ENCODE measurements at places on chromosomes 3 and 15.
A peak's percentile ranks its signal among the peaks of the same experiment; 100 is the strongest.

- DNase-seq = peak; percentile 33
Measured at GRCh38 chr15:70474471-70475406, 288.6 kb downstream of the UACA start.

DNA sequence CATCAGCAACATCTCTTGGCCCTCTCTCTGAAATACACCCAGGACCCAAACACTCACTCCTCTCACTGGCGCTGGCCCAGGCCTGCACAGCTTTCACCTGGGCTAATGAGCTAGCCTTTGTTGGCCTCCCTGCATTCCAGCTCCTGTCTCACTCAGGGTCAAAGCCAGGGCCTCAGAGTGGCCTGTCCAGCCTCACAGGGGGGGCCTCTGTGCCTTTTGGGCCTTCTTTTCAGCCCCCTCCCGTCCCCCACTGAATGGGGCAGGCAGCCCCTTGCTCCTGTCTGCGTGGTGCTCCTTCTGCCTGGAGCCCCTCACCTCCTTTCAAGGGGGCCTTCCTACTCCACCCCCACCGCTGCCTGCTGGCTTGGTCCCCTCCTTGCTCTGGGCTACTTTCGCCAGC is 59.0 kb upstream of the PRR23E start:
- no peak for DNase-seq

GRCh38 chr3:184327171-184327570 is 10.2 kb upstream of the FAM131A start:
- no peak for DNase-seq

- no peak for DNase-seq
Measured at GRCh38 chr3:28978092-28978491, 302.8 kb upstream of the RBMS3 start.

DNA sequence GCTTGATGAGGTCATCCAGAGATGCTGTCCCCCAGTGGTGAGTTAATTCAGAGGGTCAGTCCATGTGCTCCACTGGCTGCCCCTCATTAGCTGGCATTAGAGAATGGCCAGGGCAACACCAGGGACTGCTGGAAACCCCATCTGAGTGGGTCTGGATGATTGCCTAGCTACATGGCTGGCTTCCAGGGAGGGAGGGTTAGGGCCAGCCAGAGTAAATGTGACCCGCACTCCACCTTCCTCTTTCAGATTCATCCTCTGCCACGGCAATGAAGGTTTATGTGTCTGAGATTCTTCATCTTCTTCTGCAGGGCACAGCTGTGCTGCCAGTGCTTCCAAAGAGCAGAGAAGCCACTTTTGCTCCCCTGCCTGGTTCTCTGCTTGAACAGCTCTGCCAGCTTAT is 391.9 kb downstream of the OCA2 start:
- no peak for DNase-seq

DNA sequence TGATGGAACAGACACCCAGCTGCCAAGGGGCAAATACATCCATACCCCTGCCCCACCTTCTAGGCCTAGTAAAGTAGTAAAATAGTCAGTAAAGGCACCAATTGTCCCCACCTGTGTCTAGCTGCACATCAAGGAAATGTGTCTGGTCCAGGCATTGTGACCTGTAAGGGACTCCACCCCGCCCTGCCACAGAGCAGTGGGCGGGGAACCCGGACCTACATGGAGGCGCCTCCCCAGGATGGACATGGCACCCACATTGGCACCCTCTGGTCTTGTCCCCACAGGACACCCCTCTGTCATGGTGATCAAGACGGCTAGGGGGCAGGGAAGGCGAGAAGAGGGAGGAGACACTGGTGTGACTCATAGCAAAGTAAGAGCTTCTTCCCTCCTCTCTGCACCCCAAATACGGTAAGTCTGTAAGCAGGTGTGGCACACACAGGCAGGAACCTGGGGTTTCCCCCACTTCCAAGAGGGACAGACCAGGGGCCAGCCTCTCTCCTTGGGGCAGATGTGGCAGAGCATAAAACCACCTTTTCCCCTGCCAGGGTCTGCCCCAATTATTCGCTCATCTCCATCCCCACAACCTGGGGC is 13.5 kb upstream of the LINGO1 start:
- DNase-seq = no peak

DNA sequence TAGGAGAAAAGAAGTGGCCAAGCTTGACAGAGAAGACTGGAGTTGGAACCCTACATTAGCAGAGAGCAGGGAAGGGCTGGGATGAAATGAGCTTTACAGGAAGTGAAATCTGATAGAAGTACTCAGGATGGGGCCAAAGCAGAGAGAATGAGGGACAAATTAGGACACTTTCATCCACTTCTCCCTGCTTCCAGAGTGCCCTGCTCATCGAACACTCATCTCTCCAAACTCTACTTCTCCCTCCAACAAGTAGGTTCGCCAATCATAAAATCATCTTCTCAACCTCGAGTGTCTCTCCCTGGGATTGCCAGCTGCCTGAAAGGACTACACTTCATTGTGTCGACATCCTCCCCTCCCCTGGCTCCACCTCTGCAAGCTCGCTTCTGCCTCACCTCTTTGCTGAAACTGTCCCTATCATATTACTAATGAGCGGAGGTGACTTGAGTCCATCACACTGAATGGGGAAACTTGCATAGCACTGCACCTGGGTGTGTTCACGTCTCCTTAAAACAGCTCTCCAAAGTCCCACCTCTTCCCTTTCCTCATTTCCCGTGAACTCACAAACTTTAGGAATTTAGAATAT is 365.8 kb downstream of the FOXP1 start:
- DNase-seq = no peak

- DNase-seq = no peak
Measured at GRCh38 chr3:10337323-10338163, 16.6 kb upstream of the SEC13 start.

DNA sequence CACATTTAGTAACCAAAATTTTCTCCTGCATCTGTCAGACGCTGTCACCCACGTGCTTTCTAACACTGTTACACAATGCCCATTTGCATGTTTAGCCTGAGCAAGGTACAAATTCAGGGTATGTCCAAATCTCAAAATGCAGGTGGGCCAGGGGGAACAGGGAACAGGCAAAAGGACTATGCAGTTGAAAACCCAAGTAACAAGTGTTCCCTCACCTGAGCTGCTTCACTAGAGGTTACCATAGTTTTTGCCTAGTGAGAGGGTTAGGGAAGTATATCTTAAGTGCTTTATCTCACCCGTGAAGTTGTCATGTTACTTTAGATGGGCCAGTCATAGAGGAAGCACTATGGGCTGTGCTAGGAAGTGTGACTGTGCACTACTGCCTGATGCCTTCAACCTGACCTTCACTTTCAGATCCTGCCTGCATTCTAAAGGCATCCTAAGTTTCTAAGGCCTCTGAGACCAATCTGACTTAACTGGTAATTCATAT is 6.0 kb upstream of the TMEM87A start:
- no peak for DNase-seq

DNA sequence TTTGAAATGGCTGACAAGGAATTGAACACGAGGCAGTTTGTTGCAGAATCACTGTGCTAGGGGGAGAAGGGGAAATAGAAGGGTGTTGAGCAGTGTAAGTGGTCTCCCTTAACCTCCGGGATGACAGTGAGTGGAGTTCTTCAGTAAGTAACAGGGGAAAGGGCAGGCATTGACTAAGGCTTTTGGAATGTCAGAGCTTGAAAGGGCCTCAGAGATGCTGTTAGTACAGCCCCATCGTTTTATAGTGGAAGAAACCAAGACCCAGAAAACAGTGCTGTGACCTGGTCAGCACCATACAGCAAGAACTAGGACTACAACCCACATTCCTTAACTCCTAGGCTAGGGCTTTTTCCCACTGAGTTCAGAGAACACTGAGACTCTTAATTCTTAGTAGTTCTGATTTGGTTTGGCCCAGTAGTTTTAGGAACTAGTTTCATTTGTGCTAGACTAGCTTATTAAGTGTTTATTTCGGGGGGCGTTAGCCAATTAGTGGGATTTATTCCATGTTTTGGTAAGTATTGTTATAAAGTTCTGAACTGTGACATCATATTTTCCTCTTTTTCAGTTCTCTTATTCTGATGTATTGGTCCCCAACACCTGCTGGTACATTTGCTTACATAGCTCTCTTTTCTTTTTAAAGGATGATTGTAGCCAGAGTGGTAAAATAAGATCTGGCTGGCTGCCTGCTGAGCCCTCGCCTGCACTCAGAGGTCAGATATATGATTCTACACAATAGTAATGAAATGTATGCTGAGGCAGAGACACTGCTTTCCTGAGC is 34.2 kb downstream of the RAB11A start:
- DNase-seq = no peak
